Lower lobe of right lung (tissue), 2 donors: ENCODE measurements at places on chromosomes 2 and 18. TPM values are rescaled to one million over a fixed set of nuclear protein-coding genes. Genes with fewer than 3 reads are reported as not detected.
A peak's percentile ranks its signal among the peaks of the same experiment; 100 is the strongest.

GRCh38 chr2:44902217-44903137 is 39.0 kb upstream of the SIX3 start:
- no peak overlapping the region for H3K27ac ChIP-seq
- no peaks in the 10 kb centered on the region for H3K36me3 ChIP-seq

- peak; percentile 54 for DNase-seq
- no peak overlapping the region for H3K27ac ChIP-seq
- H3K36me3 ChIP-seq, result no peaks in the 10 kb centered on the region
- peak overlapping the region; percentile 21 for H3K4me3 ChIP-seq
Observed at GRCh38 chr2:8693157-8693821, 11.4 kb downstream of the ID2 start.

Gene PTH2R
- total RNA-seq, result 0.32 TPM

Gene PLEK
- 42.1 TPM for total RNA-seq

Gene TLX2
- not detected for total RNA-seq

Gene POTEE
- total RNA-seq, result 0.18 TPM

DNA sequence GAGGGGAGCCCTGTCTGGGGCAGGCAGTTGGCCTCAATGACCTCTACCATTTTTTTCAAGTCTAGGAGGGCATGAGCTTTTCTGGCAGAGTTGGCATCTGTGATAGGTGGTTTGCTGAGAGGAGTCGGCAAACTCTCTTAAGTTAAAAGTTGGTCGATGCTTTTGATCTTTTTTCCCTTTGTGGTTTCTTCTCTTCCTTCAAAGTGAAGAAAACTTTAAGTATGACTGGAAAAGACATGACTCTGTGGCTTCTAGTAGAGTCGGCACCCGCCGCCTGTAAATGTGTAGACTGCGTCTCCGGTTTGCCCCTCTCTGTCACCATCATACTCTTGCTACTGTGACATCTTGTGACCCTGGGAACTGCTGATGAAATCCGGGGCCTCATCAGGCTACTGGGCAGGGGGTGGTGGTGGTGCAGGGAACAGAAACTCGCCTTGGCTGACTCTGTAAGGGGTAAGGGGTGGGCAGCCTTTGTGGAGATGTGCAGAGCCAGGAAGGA is 21.1 kb downstream of the INPP5D start:
- H3K36me3 ChIP-seq, result no peaks in the 10 kb centered on the region
- peaks cover 82% of the 10 kb centered on the region for H3K4me1 ChIP-seq
- DNase-seq, result no peak
- no peak overlapping the region for H3K4me3 ChIP-seq

DNA sequence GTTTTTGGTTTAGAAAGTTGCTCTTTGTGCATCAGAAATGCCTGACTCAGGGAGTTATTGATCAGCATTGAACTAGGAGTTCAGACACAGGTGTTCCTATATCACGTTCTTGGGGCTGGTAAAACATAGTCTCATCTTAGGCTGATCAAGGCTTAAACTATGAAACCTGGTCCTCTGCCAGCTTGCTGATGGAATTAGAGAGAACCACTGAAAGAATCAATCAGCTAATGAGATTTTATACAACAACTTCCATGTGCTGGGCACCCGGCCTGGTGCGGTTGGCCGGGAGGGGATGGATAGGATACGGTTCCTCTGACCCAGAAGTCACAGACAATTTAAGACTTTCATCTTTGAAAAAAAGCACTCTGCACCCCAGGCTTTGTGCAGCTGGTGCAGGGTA is 164.9 kb downstream of the RDH14 start:
- no peak overlapping the region for H3K4me3 ChIP-seq
- no peak overlapping the region for H3K27ac ChIP-seq
- H3K27me3 ChIP-seq, result no peaks in the 10 kb centered on the region
- H3K4me1 ChIP-seq, result no peaks in the 10 kb centered on the region
- DNase-seq, result no peak
- H3K36me3 ChIP-seq, result no peaks in the 10 kb centered on the region

DNA sequence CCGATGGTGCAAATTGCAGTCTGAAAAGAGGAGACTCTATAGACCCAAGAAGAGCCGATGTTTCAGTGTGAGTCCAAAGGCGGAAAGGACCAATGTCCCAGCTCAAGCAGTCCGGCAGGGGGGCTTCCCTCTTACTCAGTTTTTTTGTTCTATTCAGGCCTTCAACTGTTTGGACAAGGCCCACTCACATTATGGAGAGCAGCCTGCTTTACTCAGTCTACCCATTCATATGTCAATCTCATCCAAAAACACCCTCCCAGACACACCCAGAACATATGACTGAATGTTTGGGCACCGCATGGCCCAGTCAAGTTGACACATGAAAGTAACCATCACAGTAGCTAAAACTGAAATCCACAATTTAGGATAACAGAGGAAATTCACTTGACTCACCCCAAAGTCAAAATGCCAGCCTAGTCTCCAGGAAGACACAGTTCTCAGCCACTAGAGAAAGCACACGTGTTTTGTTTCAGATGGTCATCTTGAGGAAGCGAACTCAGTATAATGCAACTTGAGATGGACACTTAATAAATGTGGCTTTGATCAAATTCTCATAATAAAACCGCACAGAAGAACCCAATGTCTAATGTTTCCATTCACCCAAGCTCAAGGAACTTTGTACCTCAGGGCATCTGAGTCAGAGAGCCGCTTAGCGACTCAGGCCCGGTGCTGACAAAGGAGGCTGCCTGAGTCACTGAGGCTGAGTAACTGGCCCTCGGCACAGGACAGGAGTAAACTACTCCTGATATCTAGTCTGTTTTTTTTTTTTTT is 2.4 kb downstream of the FHL2 start:
- DNase-seq, result no peak
- H3K27ac ChIP-seq, result no peak overlapping the region
- no peak overlapping the region for H3K4me3 ChIP-seq
- peaks cover 30% of the 10 kb centered on the region for H3K27me3 ChIP-seq
- H3K36me3 ChIP-seq, result no peaks in the 10 kb centered on the region

DNA sequence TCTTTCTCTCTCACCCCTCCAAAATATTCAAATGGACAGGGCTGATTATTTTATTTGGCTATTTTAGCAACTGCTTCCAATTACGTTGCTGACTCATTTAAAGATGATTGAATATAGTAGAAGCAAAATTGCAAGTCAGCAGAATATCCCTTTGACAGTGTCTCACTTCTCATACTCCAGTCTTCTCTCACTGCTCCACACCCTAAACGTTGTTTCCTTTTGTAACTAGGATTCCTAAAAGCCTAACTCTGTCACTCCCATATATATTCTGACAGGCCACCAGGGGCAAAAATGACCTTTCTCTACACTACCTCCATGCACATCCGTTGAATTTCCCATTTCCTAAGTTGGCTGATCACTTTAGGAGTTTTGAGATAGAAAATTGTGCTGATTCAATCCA is 351.1 kb downstream of the RND3 start:
- no peak for DNase-seq
- no peak overlapping the region for H3K27ac ChIP-seq
- H3K4me1 ChIP-seq, result no peaks in the 10 kb centered on the region
- H3K27me3 ChIP-seq, result no peaks in the 10 kb centered on the region

DNA sequence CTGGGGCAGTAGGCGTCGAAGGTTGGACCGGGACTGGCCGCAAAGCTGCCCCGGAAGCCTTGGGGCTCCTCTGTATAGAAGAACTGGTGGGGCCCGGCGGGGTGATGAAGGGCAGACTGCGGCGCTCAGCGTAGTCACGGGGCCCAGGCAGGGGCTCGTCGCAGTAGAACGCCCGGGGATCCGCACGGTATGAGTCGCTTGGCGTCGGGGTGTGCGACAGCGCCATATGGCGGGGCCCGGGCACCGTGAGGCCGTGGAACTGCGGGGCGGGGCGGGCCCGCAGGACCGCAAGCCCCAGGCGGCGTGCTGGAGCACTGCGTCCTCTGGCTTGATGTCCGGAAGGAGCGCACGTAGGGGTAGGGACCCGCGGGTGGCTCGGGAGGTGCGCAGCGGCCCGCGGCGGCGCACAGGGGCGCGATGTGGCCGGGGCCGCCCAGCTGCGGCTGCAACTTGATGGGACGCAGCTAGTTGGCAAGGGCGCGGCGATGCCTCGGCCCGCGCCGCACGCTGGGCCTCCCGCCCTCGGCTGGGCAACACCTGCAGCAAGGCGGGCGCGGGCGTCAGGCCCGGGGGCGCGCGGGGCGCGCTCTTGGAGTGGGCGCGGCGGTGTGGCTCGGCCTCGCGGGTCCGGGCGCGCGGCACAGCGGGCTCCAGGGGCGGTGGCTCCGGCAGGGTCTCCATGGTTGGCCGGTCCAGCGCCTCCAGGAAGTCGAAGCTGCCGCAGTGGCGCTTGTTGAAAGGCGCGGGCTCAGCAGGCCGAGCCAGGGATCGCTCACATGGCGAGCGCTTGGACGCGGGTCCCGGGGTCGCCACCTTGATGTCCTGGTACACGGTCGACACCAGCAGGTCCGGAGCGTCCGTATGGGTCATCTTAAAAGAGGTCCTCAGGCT is 251.4 kb downstream of the ANKRD30B start:
- no peaks in the 10 kb centered on the region for H3K36me3 ChIP-seq
- DNase-seq, result no peak
- no peak overlapping the region for H3K27ac ChIP-seq
- H3K4me3 ChIP-seq, result no peak overlapping the region

- no peak overlapping the region for H3K27ac ChIP-seq
- H3K4me1 ChIP-seq, result no peaks in the 10 kb centered on the region
- H3K4me3 ChIP-seq, result no peak overlapping the region
- H3K27me3 ChIP-seq, result no peaks in the 10 kb centered on the region
- no peak for DNase-seq
Observed at GRCh38 chr18:39215920-39216319, 1650.3 kb upstream of the CELF4 start.

DNA sequence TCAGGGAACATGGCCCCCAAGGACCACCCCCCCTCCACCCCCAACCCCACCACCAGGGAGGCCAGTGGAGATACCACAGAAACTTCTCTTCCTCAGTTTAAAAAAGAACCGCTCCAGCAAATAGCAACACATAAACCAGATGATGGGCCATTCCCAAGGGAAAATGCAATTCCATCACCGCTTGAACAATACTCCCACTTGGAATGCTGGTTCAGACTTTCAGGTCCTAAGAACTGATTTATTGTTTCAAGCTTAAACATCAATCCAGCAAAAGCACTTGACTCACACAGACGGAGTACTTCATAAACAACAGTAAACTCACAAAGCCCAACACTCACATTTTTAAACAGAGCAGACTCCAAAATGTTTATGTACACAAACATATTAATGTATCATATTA is 6.9 kb downstream of the HDAC4 start:
- H3K4me3 ChIP-seq, result no peak overlapping the region
- H3K27me3 ChIP-seq, result no peaks in the 10 kb centered on the region
- H3K36me3 ChIP-seq, result no peaks in the 10 kb centered on the region
- peaks cover 32% of the 10 kb centered on the region for H3K4me1 ChIP-seq
- H3K27ac ChIP-seq, result no peak overlapping the region

DNA sequence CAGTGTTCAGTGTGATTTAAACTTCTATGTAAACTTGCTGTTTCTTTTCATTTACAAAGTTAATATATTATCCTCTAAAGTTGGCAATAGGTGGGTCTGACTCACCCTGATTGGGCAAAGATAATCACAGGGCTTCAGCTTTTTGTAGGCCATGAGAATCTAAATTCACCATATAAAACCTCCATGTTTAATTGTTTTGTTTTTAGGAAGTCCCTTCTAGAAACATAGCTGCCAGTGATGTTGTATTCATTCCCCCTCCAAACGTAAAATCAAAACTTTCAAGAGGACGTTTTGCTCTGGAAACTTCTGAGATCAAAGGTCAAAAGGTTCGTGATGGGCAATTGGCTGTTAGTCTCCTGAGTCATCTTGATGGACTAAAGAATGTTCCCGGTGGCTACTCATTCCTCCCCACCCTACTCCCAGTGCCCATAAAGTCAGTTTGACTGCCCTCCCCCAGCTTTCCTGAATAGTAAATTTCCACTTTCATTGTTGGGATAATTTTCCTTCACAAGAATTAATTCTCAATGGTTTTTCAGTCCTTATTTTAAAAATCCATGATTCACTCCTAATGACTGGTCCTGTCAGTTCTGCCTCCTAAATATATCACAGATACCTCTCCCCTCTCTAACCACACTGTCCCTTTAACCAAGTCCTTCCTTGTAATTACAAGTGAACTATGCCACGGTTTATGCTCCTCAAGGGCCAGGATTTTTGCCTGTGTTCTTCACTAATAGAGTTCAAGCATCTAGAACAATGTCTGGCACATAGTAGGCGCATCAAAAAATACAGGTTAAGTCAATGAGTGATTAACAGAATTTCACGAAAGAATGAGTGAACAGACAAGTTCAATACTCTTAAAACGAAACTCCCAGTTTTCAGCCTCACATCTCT is 164.4 kb upstream of the VRK2 start:
- no peaks in the 10 kb centered on the region for H3K4me1 ChIP-seq
- no peak overlapping the region for H3K27ac ChIP-seq
- H3K4me3 ChIP-seq, result no peak overlapping the region
- H3K36me3 ChIP-seq, result no peaks in the 10 kb centered on the region

DNA sequence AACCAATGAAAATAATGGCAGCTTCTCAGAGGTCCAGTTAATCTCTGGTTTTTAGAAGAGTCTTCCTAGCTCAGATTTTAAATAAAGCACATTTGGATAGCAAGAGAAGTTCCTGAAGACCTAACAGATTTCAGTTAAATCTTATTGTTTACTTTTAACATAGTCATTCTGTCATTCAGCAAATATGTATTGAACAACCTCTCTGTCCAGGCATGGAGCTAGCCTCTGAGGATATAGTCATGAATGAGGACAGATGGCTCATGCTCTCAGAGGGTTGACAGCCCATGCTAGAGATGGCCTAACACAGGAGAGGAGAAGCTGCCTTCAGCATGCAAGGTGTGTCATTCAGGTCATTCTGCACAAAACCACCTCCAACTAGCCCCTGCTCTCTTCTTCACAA is 6.2 kb downstream of the CCBE1 start:
- peaks cover 12% of the 10 kb centered on the region for H3K27me3 ChIP-seq
- no peak for DNase-seq
- no peak overlapping the region for H3K4me3 ChIP-seq
- no peak overlapping the region for H3K27ac ChIP-seq
- no peaks in the 10 kb centered on the region for H3K4me1 ChIP-seq

DNA sequence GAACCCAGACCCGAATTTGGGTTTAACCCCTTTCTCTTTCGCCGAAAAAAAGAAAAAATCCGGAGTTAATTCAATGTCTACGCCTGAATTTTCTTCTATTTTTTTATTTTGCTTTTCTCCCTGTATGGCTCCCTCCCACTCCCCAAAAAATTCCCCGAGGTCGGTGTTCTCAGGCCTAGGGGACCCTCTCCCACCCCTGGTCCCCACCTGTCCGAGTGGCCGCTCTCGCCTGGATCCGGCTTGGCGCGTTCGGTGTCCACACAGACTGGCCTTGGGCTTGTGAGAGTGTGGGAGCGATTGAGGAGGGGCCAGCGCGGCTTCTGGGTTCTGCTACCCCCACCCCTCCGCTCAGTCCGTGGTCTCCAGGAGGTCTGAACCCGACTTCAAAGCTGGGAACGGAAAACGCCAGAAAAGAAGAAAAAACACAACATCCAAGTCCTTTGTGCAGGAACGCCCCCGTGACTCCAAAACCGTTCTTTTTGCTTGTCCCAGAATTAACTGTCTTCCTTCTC is 5.7 kb upstream of the EN1 start:
- peaks cover 17% of the 10 kb centered on the region for H3K4me1 ChIP-seq
- no peak overlapping the region for H3K4me3 ChIP-seq
- no peak overlapping the region for H3K27ac ChIP-seq
- no peak for DNase-seq
